ENCODE measurements at places on chromosomes 13 and 19.

- H3K36me3 ChIP-seq, result no peaks in the 10 kb centered on the region
- H3K27ac ChIP-seq, result no peak overlapping the region
- no peaks in the 10 kb centered on the region for H3K4me1 ChIP-seq
- no peak for DNase-seq
- H3K27me3 ChIP-seq, result no peaks in the 10 kb centered on the region
These were observed 425.1 kb downstream of the TSHZ3 start for GRCh38 chr19:30924069-30924636.

DNA sequence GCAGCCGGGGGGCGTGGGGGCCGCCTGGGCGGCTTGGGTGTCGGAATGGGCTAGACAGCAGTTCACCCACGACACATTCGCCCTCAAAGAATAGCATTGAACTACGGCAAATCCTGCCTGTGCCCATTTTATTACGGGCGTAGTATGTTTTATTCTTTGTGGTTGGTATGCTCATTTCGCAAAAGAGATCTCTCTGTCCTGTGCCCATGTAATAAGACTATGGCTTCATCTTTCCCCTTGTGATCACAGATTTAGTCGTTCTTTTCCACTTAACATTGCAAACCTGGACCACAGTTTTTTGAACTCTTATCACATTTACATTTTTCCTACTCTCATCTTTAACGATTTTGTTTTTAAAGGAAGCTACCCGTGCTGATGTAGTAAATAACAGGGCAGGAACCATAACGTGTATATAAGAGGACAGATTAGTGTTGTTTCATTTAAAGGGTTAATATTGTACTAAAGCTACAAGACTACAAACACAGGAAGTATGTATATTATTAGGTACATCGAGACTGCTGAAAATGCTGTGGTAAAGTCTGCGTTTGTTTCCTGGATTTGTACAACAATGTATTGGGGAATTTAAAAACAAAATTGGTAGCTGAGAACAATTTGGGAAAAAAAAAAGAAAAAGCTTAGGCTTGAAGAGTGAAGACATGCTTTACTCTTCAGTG is 3.2 kb upstream of the MYCBP2 start:
- peaks cover 13% of the 10 kb centered on the region for H3K4me1 ChIP-seq
- no peaks in the 10 kb centered on the region for H3K27me3 ChIP-seq
- H3K4me3 ChIP-seq, result peak overlapping the region; percentile 65
- no peaks in the 10 kb centered on the region for H3K36me3 ChIP-seq
- no peak for DNase-seq

GRCh38 chr19:54521022-54521859 is 18.6 kb downstream of the LAIR2 start:
- no peak for DNase-seq
- no peak overlapping the region for H3K4me3 ChIP-seq
- no peaks in the 10 kb centered on the region for H3K36me3 ChIP-seq
- no peaks in the 10 kb centered on the region for H3K4me1 ChIP-seq
- no peak overlapping the region for H3K27ac ChIP-seq

- no peaks in the 10 kb centered on the region for H3K27me3 ChIP-seq
- peak overlapping the region; percentile 72 for H3K4me3 ChIP-seq
- DNase-seq, result no peak
- H3K27ac ChIP-seq, result peak overlapping the region; percentile 99
These were observed 607 bp downstream of the PLEKHJ1 start for GRCh38 chr19:2235381-2236063.

DNA sequence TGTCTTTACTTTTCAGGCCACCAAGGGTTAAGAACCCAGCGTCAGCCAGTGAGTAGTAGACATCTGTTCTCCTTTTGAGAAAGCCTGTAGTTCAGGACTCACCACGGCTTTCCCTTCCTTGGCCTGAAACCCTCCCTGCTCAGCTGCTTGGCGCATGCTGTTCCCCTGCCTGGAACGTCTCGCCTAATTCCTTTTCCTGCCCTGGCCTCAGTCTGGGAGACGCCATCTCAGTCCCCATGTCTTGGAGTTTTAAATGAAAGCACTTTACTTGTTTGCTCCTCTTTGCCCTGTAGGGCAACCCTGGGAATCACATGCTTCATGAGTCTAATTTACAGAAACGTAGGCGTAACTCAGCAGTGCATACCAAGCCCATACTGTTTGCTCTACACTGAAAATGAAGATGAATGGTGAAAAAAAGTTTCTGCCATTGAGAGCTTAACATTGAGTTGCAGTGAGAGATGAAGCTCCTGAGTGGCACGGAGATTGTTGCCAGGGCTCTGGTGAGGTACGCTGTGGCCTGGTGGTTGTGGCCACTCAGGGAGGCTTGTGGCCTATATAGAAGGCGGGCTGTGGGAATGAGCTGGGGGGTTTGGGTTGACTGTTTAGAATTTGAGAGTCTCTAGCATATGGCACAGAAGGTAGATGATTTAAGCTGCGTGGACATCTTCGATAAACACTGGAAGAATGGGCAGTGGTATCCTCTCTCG is 52.8 kb downstream of the GATAD2A start:
- H3K27me3 ChIP-seq, result no peaks in the 10 kb centered on the region
- H3K36me3 ChIP-seq, result peaks cover 4% of the 10 kb centered on the region
- no peak for DNase-seq
- peak overlapping the region; percentile 74 for H3K27ac ChIP-seq
- no peak overlapping the region for H3K4me3 ChIP-seq
- no peaks in the 10 kb centered on the region for H3K4me1 ChIP-seq

DNA sequence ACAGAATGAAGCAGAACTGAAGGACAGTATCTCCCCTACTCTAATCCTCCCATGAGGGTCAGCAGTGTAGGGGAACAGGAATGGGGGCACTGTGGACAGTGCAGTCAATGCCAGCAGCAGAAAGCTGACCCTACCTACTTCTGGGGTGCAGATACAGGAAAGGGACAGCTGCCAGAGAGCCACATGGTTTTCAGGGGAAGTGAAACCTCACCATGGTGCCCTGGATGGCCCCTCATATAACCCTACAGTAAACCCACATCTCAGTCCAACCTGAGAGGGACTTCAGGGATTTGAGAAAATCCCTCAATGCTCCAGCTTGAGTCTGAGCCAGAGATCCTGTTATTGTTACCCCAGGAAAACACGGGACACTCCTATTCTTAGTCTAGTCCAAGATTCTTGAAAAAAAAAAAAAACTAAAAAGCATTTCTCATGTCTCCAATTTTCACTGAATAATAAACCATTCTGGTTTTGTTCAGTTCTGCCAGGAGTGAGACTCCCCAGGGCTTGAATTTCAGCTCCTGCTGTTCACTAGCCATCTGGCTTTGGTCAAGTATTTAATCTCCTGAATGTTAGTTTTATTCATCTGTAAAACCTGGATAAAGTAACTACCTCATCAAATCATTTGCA is 511.6 kb upstream of the ARGLU1 start:
- H3K36me3 ChIP-seq, result no peaks in the 10 kb centered on the region
- H3K4me3 ChIP-seq, result no peak overlapping the region
- no peaks in the 10 kb centered on the region for H3K27me3 ChIP-seq

DNA sequence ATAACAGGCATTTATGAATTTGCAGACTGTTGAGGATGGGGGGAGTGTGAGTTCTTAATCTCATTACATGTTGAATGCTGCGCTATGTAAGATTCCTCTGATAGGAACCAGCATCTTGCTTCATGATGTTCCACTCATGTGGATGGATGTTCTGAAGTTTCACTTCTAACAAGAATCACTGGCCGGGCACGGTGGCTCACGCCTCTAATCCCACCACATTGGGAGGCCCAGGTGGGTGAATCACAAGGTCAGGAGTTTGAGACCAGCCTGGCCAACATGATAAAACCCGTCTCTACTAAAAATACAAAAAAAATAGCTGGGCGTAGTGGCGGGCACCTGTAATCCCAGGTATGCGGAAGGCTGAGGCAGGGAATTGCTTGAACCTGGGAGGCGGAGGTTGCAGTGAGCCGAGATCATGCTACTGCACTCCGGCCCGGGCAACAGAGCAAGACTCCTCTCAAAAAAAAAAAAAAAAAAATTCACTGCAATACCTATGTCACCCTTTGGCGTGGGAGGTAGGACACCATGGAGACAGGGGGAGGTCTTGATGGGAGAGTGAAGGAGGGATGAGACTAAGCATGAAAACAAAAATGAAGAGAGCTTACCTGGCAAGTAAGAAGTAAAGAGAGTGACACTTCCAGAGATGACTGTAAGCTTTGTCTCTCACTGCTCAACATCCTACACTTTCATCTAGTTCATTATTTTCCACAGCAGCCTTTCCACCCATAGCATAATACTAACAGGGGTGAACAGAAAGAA is 133.0 kb downstream of the DCT start:
- DNase-seq, result no peak
- H3K4me3 ChIP-seq, result no peak overlapping the region
- H3K36me3 ChIP-seq, result no peaks in the 10 kb centered on the region
- H3K27me3 ChIP-seq, result no peaks in the 10 kb centered on the region

All from tibial nerve (tissue), 4 donors.